Dermis microvascular lymphatic vessel endothelial cell (primary cell): ENCODE measurements at places on chromosomes 2 and 18.

DNA sequence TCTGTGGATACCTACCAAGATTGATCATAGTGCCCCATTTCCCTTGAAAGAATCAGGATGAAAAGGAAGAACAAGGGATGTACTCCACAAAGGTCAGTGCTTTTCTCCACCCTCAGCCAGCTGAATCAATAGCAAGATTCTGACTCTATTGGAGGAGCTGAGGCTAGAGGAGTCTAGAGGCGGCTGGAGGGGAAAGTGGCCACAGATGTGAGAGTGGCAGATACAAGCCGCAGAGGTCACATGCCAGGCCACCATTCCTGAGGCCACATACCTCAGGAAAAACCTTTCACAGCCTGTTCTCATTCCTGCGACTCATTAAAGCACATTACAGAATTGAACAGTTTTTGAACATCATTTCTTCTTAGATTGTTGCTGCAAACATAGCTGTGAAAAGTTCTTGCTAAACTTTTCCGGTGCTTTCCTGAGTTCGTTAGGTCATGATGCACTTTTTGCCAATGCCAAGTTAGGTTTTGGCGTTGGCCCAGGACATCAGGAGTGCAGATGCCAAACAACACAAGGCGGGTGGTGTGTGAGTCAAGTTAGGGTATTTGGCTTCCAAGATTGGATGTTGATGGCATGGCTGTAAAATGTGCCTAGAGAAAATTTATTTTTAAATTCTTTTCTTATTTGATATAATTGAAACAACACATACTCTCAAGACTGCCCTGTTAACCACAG, 160.7 kb upstream of the SP5 start:
- DNase-seq: peak; percentile 75

DNA sequence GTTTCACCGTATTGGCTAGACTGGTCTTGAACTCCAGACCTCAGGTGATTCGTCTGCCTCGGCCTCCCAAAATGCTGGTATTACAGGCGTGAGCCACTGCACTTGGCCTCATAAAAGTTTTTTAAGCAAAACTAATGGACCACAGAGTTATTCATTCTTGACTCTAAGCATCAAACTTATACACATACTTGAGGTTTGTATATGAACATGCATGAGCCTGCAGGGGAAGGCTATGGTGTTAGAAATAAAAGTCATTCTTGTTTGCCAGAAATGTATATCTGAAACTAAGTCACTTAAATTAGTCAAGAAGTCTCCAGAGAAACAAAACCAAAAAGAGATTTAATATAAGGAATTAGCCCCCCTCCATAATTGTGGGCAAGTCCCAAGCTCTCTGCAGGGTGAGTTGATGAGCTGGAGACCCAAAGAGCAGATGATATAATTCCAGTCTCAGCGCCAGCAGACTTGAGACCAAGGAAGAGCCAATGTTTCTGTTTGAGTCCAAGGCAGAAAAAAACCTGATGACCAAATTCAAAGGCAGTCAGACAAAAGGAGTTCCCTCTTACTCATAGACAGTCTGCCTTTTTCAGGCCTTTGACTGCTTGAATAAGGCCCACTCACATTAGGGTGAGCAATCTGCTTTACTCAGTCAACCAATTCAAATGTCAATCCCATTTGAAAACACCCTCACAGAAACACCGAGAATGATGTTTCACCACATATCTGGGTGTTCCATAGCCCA, 69.0 kb upstream of the DSG1 start:
- no peak for DNase-seq

DNA sequence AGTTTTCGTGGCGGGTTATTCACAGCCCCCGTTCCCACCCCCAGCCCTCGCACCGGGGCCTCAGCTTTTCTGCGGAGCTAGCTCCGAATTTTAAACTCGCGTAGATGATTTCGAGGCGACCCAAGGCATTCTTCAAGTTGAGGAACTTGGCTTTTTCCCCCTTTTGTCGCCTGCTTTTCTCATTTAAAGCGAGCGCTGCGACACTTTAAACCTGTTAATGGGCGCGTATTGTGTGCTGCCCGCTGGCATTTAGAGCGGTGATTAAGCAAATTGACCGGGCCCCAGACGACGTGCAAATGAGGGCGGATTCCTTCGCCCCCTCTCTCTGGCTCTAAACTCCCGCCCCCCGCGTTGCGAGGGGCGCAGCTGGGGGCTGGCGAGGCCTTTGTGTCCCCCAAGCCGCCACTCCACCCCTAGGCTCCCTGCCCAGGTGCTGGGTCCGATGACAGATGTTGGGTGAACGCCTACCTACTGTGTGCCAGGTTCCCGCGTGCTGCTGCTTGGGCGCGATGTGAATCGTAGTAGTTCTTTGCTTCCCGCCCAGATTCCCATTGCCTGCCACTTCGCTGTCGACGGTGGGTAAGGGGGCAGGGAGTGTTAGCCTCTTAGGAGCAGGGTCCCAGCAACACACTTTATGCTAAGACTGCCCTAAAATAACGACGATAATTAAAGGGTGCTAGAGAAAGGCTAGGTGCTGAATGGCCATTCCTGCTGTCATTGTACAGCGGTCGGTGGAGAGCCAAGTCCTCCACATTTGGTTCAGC, 1.9 kb downstream of the TCF7L1 start:
- DNase-seq: no peak

DNA sequence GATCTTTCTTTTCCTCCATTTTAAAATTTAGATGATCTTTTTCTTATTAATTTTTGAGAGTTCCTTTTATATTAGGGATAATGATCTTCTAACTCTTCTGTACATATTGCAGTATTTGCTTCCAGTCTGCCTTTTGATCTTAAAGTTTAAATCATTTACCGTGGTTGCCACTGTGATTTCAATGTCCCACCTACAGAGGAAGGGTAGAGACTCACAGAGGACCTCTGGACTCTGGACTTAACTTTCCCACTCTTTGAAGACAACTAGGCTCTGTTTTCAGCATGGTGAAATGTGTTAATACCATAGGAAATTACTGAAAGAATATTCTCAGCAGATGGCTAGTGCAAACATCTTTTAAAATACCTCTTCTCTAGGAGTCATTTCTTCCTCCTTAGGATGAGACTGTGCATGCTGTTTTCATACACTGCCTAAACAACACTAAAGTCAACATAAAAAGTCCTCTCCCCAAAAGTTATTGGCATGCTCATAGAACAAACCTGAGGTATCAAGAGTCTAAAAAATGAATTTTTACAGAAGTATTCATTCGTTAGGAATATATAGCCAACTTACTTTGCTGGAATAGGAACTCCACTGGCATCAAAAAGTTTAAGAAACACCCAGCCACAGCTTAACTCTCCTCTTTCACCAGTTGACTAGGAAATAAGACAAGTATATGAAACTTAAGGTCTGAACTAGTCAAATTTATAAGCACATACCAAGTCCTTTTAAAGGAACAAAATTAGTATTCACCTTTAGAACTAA, 30.7 kb upstream of the MALL start:
- no peak for DNase-seq

DNA sequence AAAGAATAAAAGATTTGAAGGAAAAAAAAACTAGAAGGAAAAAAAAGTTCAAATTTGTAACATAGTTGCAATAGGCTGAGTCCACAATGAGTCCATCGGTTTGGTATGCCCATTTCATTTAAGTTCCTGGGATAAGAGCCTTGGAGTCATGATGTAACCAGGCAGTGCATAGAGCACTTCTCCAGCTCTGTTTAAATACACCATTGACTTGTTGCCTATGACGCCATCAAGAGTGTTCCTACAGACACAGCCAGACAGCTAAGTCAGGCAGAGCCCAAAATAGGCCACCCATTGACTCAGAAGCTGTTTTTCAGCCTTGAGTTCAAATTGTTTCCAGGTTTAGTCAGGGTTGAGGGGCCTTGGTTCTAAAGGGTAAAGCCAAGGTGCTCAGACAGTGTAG, 44.9 kb downstream of the SOCS6 start:
- no peak for DNase-seq

- DNase-seq: no peak
These were observed 357.6 kb downstream of the MTX2 start for GRCh38 chr2:176626796-176627195.

DNA sequence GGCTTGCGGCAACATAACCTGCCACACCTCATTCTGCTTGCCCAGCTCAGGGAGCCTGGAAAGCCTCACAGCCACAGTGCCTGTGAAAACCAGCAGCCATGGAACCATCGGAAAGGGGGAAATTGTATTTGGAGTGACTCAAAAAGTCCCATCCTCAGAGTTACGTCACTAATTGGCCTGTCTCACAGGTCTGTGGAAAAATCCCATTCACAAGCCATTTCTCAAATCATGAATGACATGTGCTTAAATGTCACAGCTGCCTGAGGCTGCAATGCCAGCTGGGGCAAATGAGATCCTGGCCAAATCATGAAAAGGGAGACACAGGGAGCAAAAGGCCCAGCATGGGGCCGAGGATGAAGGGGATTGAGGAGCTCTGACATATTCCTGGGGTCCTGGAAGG, 486.9 kb upstream of the RAB6C start:
- no peak for DNase-seq

DNA sequence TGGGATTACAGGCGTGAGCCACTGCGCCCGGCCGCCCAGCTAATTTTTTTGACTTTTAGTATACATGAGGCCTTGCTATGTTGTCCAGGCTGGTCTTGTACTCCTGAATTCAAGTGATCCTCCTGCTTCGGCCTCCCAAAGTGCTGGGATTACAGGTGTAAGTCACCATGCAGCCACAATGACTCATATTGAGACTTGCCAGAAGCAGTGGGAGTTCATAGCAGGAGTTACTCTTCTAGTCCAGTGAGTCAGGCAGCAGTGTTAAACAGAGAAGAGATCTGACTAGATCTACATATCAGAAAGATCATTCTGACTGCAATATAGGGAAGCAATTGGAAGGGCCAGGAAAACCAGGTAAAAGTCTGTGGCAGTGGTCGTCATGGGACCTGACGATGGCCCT, 1.5 kb upstream of the FLACC1 start:
- DNase-seq: no peak

- DNase-seq: peak; percentile 1
These were observed 9.1 kb upstream of the MYO5B start for GRCh38 chr18:50203801-50204604.

GRCh38 chr2:138280999-138281695, 220.4 kb upstream of the SPOPL start:
- no peak for DNase-seq

DNA sequence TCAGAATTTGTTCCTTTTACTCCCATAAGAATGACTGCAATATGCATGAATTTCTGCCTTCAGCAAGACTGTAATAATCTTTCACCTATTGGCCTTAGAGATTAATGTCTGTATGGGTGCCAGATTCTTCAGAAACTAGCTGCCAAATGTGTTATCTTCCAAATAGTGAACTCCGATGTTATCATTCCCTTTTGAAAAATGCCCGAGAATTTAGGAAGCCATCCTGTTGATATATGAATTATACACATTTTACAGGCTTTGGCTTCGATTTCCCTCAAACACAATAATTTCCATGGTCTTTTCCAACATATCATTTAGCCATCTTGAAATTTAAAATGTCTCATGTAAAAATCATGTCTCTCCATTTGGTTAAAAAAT, 101.5 kb downstream of the ZNF521 start:
- DNase-seq: no peak

DNA sequence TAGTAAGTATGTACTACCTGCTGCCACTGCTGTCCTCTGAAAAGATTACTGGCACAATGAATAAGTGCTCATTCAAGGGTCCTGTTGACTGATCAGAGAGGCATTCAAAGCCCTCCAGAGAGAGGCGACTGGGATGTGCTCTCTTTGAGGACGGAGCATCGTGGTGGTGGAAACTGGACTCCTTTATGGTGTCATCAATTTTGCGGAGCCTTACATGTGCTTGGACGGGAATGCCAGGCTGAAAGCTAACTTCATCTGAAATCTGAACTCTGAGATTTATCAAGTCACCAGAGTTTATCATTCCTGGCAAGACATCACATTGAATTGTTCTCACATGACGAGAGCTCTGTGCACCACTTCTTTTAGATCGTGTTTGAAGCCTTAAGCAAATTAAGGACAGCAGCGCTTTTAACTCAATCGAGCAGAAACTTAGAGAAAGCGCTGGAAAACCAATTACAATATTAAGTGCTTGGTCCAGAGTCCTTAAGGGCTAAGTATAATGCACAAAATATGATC, 138.3 kb downstream of the NCK2 start:
- no peak for DNase-seq

GRCh38 chr2:84427235-84428138, 31.6 kb downstream of the SUCLG1 start:
- no peak for DNase-seq

DNA sequence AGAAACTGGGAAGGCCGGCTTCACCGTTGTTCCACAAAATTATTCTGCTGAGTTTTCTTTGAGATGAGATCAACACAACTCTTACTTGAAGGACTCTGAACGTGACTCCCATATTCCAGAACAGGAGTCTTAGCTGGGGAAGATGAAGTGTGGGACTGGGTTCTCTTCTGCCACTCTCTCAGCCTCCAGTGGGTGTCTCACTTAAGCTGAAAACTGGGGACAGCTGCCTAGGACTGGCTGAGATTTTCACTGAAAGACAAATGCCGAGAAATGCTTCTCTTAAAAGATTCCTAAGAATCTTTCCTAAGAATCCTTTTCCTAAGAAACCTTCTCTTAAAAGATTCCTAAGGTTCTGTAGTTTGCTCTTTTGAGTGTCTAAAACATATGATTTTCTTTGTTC, 156.6 kb upstream of the LHCGR start:
- no peak for DNase-seq

- DNase-seq: no peak
These were observed 52.7 kb downstream of the TET3 start for GRCh38 chr2:74037379-74037860.

GRCh38 chr2:231935207-231935524, 9.0 kb upstream of the NPPC start:
- no peak for DNase-seq

DNA sequence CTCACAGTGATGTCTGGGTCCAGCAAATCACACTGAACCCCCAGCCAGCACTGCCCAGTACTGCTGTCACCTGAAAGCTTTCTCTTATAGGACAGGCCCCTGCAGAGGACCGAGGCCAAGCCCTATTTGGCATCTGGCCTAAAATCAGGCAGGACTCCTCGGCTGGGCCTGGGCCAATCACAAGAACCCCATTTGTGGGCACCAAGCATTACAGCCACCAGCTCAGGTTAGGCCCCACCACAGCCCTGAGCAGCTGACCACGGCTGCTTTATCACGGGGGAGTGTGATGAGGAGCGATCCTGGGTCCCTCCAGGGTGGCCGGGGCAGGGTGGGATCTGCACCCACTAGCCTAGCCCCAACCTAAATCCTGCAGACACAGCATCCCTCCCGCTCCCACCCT, 8.2 kb downstream of the BIN1 start:
- no peak for DNase-seq

GRCh38 chr2:227488045-227488444, 16.1 kb downstream of the AGFG1 start:
- DNase-seq: no peak

- DNase-seq: no peak
These were observed 2.3 kb upstream of the GLI2 start for GRCh38 chr2:120733238-120733932.
